ENCODE measurements at places on chromosomes 4 and X.

DNA sequence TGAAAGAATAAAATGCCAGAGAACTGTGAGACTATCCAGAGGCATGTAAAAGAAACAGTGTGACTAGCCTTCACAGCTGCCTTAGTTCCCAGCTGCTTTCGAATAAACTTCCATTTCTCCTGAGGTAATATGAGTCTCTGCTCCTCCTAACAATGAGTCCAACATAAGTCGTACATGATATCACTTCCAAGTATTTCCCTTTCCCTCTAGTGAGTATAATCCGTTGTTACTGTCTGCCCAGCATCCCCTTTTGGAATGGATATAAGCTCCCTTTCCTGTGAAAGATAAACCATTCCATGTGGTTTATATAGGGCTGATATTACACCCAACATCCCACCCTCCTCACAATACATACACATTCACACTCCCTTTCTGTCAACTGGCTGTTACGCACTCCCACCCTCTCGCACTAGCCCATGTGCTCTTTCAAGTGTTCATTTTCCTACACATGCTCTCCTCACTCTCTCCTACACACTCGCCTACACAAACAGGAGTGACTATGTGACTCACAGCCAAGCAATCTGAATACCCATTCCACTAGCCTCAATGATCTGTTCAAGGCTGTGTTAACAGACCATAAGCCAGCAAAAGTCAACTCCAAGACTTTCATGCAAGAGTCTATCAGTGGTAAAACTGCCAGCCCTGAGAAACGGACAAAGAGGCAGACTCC lies 5.0 kb downstream of the NAF1 start:
- no peak for DNase-seq

DNA sequence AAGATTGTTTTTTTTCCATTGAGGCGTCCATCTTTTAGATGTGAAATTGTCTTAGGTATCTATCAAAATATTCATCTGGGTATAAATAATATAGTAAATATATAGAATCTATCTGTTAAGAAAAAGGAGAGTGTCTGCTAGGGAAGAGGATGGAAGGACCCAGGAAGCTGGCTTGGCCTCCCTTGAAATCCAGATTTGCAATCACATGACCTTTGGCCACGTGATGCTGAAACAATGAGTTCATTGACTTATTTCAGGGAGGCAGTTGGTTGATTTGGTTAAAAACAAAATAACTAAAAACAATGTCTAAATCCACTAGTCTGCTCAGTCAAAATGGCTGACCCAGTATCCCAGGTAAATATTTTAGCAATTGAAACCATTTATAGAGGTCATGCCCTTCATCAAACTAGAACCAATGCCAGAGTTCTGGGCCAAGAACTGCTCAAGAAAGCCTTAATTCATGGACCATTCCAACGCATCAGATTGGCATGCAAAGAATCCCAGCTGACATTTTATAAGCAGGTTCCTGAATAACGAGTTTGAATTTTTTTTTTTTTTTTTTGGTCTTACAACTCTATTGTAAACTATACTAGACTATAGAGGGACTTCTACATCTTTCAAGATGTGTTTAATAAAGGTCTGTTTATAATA lies 172.7 kb downstream of the MID1 start:
- no peak for DNase-seq

- no peak for DNase-seq
These were observed 25.8 kb downstream of the EXOC1 start for GRCh38 chr4:55879224-55879623.

- DNase-seq, result no peak
These were observed 18.9 kb downstream of the TSPAN5 start for GRCh38 chr4:98639523-98639922.

DNA sequence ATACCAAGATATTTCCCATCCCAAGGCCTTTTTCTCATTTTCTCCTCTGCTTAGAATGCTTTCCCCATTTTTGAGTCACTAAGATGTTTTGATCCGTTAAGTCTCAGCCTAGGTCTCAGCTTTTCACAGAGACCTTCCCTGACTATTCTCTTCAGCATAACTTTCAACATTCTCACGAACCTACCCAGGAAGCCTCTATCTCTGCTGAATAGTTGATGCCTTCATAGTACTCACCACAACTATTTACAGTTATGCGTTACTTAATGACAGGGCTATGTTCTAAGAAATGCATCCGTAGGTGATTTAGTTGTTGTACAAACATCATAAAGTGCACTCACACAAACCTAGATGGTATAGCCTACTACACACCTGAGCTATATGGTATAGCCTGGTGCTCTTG lies 64.5 kb downstream of the ARL9 start:
- no peak for DNase-seq

DNA sequence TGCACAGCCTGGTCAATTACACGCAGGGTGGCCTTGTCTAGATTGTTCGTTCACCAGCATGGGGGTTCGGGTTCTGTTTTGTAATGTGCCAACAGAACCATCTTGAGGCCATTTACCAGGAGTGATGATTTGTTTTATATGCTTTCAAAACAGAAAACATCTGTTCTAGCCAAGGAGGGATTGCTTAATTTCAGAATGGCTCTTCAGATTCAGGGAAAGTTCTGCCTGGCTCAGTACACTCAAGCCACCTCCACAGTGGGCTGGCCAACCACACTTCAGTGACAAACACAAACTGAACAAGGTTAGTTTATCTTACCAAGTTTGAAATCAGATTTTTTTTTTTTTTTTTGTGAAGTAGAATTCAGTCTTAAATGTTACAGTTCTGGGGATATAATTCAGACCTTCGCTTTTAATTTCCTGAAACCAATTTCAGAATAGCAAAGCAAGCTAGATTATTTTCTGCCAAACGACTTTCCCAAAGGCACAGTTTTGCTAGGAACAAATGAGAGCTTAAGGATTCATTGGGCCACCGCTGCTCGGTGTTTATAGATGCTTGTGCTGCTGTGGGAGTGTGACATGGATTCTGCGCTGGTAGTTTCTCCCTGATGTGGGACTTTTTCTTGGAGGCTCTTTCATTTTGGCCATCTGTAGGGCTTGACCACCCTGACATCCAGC lies 23.4 kb downstream of the SMS start:
- DNase-seq, result no peak

- DNase-seq, result no peak
These were observed 181.0 kb upstream of the TLL1 start for GRCh38 chr4:165692082-165692481.

GRCh38 chr4:188341428-188341827 lies 202.2 kb downstream of the TRIML1 start:
- DNase-seq, result no peak

- DNase-seq, result no peak
These were observed 95.3 kb downstream of the FANCB start for GRCh38 chrX:14777525-14777924.

- DNase-seq, result no peak
These were observed 390.6 kb downstream of the CFAP47 start for GRCh38 chrX:36310136-36310535.

DNA sequence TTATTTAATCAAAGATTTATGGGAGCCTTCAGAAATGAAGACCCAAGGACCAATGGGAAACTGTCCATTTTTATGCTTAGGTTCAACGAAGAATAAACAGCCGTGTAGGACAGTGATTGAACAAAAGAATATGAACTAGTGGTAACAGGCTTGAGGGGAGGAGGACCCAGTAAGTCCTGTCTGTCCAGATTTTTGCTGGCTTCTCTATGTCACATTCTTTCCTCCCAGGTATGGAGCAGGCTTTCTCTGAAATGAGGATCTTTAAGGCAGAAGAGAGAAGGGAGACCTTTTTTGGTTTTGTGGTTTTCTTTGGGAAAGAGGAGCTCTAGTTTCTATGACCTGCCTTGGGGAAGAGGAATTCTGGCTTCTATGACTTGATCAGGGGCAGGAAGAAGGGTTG lies 74.1 kb downstream of the BANK1 start:
- DNase-seq, result no peak

DNA sequence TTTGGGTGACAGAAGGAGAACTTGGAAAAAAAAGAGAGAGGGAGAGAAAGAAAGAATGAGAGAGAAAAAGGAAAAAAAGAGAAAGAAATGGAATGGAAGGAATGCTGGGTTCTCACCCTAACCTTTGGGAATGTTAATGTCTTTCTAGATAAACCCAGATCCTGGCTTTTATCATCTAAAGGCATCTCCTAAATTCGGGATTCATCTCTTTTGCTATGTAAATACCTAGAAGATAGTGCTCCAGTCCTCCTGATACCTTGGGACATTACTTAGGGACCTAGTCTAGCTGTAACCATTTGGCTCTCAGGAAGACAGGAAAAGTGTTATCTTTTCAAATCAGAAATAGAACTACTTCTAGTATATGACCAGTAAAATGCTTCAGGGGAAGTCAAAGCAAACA lies 15.8 kb upstream of the SPCS3 start:
- DNase-seq, result no peak

- no peak for DNase-seq
These were observed 140.6 kb downstream of the GPM6A start for GRCh38 chr4:175671491-175671934.

GRCh38 chr4:78629991-78630541 lies 78.5 kb downstream of the ANXA3 start:
- DNase-seq, result no peak

DNA sequence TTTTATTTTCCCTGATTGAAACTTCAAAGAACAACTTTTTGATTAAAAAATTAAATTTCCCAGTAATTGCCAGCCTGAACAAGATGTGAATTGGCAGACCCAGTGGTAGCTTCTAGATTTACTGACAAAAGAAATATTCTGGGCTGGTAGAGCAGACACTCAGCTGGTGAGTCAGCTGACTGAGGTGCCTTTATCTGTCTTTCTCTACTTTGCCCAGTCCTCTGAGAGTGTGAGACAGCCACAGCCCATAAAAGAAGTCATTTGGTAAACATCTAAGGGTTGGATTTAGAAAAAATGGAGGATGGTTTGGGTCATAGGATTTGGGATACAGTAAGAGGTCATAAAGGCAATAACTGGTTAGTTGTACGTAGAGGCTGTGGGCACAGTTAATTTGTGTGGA lies 54.5 kb downstream of the CCSER1 start:
- no peak for DNase-seq

- no peak for DNase-seq
These were observed 168.4 kb upstream of the EDNRA start for GRCh38 chr4:147312376-147313046.

All from memory B cell (primary cell).